ENCODE measurements at places on chromosomes 7 and 10.

GRCh38 chr10:109386921-109387320 lies 536.4 kb downstream of the XPNPEP1 start:
- no peak for DNase-seq

DNA sequence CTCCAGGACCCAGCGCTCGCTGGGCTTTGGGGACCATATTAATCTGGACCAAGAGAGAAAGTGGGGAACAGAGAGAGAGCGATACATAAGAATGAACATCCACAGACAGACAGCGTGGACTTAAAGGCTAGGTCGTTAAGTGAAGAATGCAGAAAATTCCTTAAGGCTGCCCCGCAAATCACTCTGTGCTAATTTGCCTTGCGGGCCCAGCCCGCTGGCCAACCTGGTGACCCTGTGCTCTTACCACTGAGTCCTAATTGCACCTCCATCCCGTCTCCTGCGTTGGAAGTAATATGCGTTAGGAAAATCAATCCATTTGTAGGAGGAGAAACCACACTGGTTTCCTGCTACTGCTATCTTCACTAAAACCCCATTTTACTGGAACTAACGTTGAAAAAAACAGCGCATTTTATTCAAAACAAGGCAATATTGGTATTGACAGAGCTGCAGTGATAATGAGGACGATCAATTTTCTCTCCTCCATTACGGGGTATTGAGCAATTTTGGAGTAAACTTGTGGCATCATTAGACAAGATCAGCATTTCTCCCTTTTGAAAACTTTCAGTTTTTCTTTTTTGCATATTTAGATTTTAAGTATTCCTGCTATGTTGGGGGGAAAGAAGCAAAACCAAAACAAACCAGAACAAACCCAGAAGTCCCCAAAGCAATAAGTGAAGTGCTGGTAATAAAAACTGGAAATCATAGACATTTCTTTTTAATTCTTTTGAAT lies 85.2 kb downstream of the WDFY4 start:
- no peak for DNase-seq

- DNase-seq, result no peak
Measured at GRCh38 chr7:42035210-42035609, 201.8 kb downstream of the GLI3 start.

DNA sequence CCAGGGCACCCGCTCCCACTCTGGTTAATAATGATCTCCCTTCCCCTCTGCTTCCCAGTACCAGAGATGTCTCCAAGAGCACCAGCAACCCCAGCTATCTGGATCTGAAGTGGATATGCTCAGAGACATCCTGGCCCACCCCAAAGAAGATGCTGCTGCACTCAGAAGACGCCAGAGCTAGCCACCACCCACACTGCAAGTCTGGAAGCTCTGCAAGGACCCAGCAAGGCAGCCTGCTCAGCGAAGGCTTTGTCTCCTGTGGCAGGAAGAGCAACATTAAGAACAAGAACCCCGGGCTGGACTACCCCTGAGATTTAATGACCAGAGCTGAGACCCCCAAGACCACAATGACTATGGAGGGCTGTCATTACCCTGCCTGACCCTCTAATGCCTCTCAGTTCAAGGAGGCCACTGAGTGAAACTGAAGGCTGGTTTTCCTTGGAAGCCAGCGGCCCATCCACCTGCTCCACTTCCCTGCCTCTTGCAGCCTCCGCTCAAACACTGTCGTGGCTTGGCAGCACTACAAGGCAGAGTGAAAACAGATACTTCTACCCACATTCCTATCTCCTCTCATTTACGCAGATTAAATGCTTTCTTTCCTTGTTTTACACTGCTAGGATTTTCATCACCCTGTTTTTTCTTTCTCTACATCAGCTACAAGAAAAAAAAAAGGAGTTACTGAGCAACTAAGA lies 202.2 kb downstream of the SNX10 start:
- no peak for DNase-seq

DNA sequence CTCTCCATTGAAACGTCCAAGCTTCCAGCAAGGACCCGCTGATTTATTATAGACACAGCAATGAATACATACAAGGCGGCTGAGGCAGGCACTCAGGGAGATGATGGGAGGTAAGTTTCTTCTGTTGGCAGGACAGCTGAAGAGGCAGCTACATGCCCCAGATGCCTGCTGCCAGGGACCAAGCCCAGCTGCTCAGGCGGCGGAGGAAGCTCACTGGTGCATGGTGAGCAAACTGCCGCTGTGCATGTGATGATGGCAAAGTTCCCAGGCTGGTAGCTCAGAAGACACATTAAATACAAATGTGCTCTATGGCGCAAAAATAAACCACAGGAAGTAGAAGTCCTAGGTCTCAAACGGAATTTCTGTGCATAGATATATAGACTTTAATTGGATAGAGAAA lies 2.3 kb downstream of the DNTT start:
- no peak for DNase-seq

DNA sequence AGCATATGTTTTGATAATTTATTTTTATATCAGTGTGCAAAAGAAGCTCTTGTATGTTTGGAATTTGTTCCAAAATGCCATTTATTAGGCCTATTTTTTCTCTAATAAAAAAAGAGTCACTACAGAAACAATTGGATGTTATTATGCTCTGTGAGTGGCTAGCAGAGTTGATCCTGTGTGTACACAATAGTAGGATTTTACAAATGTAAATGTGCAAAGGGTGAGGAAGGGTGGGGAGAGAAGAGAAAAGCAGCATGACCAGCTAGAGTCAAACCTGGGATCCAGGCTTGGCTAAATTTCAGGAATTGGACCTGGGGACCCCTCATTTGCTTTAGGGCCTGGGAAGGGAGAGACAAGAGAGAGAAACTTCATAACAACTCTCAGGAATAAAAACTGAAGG lies 32.5 kb downstream of the SEMA3A start:
- DNase-seq, result no peak

- no peak for DNase-seq
Measured at GRCh38 chr10:96830511-96831199, 1.4 kb upstream of the LCOR start.

Data from coronary artery (tissue), 2 donors.